ENCODE measurements at places on chromosomes 4 and X.

GRCh38 chrX:105845631-105846030 lies 23.3 kb downstream of the NRK start:
- no peak for DNase-seq

GRCh38 chr4:150366487-150366999 lies 215.4 kb upstream of the MAB21L2 start:
- DNase-seq, result no peak

- no peak for DNase-seq
These were observed 18.4 kb upstream of the SLC6A14 start for GRCh38 chrX:116417968-116418367.

DNA sequence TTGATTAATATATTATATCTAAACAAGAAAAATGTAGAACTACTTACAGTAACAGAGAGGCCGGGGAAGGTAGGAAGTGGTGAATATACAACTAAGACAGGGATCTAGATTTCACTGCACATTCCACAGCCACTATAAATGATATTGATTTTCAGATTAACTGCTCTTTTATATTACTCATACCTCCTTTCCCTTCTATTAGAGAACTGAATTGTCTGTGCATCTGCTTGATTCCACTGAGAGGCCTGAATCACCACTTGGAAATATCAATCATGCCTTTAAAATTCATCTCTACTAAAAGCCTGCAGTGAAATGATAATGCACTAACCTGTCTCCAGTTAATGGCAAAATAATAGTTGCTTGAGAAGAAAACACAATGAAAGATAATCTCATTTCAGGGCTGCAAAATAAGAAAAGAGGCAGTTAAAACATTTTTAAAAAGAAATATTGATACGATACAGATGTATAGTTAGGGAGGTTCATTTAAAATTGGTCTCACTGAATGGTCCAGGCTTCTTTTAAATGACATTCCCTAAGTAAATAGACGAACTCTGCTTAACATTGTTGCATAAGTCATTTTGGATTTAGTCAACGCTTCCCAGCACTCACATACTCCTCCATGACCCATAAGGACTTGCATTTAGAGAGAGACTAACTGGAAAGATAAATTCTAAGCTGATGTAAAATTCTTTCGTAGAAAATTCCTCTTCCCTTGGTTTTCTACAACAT lies 3.8 kb downstream of the ANTXR2 start:
- DNase-seq, result no peak

DNA sequence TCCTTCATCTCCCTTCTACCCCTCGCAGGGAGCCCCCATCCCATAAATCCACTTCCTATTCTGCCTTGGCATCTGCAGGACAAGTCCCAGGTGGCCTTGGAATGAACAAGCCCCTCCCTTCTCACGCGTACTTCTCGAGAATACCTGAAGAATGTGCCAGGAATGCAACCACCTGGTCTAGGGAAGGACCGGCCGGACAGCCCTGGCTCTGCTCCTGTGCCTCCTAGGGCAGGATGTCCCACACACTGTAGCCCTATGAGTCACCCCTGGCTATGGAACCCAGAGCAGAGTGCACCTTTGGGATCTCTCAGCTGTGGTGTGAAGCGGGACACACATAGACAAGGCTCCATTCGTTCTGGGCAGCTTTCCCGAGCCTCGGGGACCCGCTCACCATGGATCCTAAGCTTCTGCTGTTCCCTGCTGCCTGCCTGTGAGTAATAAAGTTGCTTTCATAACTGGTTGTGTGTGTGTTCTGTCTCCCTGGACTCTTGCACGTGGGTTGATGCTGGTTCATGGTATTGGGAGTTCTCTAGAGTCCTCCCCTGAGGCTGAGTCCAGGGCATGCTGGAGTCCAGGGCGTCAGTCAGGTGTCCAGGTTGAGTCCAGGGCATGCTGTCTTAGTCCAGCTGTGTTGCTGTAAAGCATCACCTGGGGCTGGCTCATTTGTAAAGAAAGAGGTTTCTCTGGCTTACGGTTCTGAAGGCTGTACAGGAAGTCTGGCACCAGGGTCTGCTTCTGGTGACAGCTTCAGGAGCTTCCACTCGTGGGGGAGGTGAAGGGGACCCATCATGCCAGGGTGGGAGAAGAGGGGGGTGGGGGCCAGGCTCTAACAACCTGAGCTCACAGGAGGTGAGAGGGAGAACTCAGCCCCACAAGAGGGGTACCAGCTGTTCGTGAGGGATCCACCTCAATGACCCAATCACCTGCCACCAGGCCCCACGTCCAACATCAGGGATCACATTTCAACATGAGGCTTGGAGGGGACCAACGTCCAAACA lies 7.4 kb upstream of the PDE6B start:
- no peak for DNase-seq

DNA sequence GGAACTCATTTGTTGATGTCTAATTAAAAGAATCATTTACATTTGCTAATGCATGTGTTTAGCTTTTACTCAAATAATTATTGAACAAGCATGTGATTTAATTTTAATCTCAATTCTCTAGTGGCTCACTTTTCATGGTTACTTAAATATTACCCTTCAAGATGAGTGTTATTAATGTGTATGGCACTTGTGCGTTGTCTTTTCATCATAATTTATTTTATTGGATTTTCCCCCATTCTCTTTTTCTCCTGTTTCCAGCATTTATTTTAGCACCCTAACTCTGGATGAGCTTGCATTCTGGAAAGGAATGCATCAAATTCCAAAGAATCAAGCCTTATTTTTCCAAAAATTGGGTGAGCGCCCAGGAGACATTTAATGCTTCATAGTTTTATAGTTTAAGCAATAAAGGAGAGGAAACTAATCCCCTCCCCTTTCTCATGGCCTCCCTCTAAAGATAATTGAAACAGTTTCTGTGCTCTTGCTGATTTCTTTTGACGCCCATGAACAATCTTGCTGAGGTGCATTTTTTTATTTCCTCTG lies 191.1 kb upstream of the FAT4 start:
- no peak for DNase-seq

DNA sequence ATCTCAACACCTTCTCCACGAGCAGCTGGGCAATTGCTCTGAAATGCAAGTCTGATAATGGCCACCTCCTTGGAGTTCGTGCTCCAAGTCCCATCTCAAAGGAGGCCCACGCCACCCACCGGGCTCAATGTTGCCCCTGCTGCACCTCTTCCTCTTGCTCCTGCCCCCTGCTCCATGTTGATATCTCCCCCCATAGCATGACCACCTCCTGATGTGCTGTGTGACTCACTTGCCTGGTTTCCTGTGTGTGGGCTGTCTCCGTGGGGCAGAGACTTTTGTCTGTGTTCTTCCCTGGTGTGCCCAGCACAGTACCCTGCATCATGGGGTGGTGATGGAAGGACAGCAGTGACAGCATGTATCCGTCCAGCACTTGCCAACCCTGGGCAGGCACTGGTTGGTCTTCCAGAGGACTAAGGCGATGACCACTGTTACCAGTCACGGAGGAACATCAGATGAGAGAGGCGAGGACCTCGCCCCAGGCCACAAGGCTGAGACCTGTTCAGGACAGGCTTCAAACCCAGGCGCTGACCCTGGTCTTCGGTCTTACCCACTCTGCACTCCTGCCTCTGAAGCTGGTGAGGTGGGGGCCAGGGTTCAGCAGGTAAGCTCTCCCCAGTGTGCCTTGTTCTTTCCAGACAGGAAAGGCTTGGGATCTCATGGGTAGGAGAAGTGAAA lies 104.6 kb upstream of the LRPAP1 start:
- DNase-seq, result no peak

DNA sequence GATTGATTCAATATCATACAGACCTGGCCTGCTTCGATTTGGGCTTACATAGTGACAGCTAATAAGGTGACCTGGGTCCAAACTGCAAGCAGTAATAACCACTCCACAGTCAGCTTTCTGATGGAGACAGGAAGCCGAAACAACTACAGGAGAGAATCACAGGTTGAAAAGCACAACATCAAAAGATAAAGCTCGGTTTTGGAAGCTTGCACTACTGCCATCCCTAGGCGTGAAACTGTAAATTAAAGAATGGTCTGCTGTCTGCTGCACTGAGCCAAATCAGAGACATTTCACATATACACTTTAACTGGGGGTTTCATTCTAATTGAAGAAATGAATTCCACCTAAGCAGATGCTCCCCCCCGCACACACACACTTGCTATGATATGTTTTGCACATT lies 116.3 kb downstream of the DHX15 start:
- no peak for DNase-seq

DNA sequence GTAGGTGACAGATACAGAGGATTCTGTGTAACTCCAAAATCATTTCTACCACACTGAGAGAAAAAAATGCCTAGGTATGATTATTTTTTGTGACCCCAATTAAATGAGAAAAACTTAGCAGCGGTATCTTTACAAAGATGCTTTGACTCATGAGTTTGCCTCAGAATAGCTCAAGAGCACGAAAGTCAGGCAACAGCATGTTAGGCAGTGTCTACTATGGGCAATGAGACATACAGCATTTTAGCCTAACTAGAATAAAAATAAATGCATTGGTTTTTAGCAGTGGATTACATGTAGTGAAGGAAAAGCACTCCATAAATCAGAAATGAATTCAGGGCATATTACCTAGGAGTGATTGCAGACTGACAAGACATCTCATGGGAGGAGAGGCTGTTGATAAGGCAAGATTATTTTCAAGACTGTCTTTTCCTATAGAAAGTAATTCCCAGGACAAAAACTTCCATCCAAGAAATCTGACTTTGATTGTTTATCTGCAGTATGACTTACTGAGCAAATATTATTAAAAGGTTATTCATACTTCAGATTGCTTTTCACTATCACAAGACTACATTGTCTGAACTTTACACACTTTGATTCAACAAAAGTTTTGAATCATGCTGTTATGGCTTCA lies 3.6 kb downstream of the ANXA10 start:
- no peak for DNase-seq

DNA sequence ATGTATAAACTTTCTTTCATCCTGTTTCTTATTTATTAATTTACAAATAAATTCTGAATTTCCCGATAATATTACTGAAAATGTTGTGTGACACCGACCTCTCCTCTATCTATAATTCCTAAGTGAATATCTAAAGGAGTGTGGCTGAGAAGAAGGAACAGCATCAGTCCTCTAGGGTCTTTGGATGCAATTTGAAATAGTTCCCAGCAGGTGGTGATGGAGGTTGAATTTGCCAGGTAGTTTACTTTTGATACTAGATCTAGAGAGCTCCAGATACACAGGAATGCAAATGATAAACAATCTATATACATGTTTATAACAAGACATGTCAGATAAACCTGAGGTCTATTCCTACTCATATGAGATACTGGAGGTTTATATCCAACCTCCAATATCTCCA lies 305.4 kb downstream of the PCDH18 start:
- peak; percentile 1 for DNase-seq

- no peak for DNase-seq
These were observed 6.2 kb downstream of the CD99 start for GRCh38 chrX:2697306-2697705.

- no peak for DNase-seq
These were observed 160.3 kb downstream of the DCLK2 start for GRCh38 chr4:150238591-150238990.

DNA sequence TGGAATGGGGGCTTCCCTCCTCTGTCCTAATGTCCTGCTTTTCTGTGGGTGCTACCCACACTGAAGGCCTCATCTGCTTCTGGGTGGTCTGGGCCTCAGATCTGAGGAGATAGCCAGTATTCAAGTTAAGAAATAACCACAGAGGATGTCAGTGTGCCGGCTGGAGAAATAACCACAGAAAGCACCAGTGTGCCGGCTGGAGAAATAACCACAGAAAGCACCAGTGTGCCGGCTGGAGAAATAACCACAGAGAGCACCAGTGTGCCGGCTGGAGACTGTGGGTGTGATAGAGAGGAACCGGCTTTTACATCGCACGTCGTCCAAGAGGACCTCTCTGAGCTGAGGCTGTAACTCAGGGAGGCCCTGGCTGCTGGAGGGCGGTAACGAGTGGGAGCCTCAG lies 65.7 kb upstream of the PSAPL1 start:
- no peak for DNase-seq

DNA sequence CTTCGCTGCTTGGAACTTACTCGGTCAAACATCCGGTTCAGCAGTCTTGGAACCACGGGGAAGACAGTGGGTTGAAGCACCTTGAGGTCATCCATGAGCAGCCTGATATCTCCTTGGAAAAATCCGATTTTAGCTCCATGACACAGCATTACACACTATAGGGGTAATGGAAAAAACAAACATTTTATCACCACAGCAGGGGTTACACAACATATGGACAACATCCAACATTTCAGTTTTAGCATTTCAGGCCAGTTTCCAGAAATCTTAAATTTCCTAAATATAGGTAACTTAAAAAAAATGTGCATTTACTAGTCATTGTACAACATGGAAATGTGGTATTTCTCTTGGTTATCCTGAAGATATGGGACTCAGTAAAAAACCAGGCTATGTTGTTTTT lies 34.4 kb upstream of the CENPU start:
- no peak for DNase-seq

DNA sequence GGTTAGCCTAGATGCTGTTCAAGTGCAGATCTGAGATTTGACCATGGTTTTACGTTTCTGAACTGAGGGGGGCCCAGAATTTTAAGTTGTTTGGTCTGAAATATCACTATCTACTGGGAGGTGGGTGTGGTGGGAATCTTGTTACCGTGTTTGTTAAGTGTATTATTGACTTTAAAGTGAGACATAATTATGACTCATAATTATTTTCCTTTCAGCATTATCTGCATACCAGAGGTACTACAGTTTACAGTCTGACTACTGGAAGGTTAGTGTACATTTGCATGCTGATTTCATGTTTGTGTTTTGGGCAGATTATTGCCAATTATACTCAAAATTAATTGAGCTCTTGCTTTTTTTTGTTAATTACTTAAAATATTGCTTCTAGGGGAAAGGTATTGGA lies 101.5 kb downstream of the KDM6A start:
- DNase-seq, result peak; percentile 10

DNA sequence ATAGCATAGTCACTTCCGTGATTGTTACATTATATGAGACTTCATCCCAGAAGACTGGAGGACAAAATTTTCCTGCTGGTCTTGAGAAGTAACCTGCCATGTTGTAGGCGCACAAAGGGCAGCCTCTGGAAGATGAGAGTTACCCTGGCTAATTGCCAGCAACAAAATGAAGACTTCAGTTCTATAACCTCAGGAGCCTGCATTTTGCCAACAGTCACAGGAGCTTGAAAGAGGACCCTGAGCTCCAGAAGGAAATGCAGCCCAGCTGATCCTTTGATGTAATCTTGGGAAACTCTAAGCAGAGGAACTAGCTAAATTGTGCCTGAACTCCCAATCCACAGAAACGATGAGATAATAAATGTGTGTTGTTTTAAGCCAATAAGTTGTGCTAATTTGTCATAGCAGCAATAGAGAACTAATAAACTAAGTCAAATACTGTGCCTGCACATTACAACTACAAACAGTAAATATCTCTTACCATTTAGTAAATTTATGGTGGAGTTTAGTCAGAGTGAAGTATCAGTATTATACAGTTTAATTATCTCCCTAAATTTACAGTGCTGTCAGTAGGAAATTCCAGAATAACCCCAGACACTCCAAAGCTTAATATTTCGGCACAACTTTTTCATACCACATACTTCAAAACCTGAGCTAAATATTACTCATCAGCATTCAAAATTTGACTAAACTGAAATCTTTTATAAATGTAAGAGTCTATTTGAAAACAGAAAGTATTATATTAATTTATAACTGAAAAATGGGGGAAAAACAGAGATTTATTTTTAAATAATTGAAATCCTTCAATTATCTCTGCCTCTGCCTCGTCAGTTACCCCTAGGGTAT lies 90.1 kb upstream of the MAPK10 start:
- DNase-seq, result no peak
